ENCODE measurements at places on chromosomes 7 and 10. TPM values are rescaled to one million over a fixed set of nuclear protein-coding genes. Genes with fewer than 3 reads are reported as not detected.

Gene PLXNA4
- total RNA-seq = 0.35 TPM

Gene RELN
- 0.02 TPM for total RNA-seq

Gene OIT3
- not detected for total RNA-seq

Gene ELAPOR2
- total RNA-seq = 36.8 TPM

Gene LLCFC1
- total RNA-seq = not detected

Gene POT1
- total RNA-seq = 23.4 TPM

Gene COL13A1
- 3.1 TPM for total RNA-seq

Gene CPN1
- not detected for total RNA-seq

Gene ADCY1
- total RNA-seq = 21.6 TPM

Gene CD36
- 0.28 TPM for total RNA-seq

Gene SEC61A2
- total RNA-seq = 13.9 TPM

Gene ENTPD7
- 14.5 TPM for total RNA-seq

Gene C10orf105
- total RNA-seq = 0.26 TPM

Gene AGR2
- total RNA-seq = not detected

Gene TAS2R60
- not detected for total RNA-seq

Gene FXYD4
- not detected for total RNA-seq

Gene DKK1
- 0.64 TPM for total RNA-seq

Gene CC2D2B
- 0.72 TPM for total RNA-seq

Gene GPER1
- total RNA-seq = 0.22 TPM

Gene MLXIPL
- 5.5 TPM for total RNA-seq

Gene TMEM120A
- total RNA-seq = 23.2 TPM

Gene CBX3
- total RNA-seq = 287 TPM

Gene C1QL3
- 3.2 TPM for total RNA-seq

Gene SFRP5
- 1.7 TPM for total RNA-seq

Gene HMX3
- total RNA-seq = 0.20 TPM

Gene MYPN
- total RNA-seq = not detected

Gene SPDYE2B
- not detected for total RNA-seq

Gene CLDN4
- total RNA-seq = 15.5 TPM

Gene MYL7
- total RNA-seq = 5.7 TPM

Gene MAT1A
- 1.8 TPM for total RNA-seq

Gene ZNF365
- 0.59 TPM for total RNA-seq

Gene CAV2
- total RNA-seq = 4.7 TPM

Gene CLDN3
- 16.9 TPM for total RNA-seq

Gene TACC2
- 54.8 TPM for total RNA-seq

Gene C10orf62
- 0.31 TPM for total RNA-seq

Gene NKX2-3
- not detected for total RNA-seq

Data from H9 (cell line).